Spinal cord (tissue), 10 donors: ENCODE measurements at places on chromosomes 16 and 17.

DNA sequence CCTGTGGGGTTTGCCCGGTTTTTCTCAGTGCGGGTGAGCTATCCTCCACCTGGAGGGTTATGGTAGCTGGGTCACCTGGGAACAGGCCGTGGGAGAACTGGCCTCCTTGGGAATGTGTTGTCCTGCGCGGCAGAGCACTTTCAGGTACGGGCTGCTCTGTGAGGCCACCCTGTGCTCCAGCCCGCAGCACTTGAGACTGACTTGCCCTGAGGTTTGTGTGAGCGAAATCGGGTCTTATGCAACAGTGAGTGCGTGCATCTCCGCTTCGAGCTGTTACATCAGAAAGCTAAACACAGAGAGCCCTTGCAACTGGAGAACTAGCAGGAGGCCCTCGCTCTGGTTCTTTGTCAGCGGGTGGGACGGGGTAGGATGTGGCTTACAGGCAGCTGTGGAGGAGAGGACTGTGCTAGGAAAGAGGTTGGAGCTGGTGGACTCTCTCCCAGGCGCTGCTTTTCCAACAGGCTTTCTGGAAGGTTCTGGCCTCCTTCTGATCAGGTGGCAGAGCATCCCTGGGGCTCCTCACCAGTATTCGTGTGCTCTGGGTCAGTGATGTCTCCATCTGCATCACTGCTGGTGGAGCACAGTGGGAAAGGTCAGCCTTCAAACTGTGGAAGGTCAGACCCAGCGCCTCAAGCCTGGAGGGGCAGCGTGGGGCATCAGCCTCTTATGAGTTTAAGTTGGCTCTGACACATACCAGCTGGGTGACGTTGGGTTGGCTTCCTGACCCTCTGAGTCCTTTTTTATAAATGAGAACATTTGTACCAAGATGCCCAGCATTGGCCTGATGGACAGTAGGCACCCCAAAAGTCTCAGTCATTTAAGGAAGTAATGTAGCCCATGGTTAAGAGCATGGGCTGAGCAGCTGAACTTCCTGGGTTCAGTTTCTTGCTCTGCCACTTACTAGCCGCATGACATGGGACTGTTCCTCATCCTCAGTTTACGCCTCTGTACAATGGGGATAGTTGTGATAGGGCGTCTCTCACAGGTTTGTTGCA, 76.3 kb downstream of the KSR1 start:
- DNase-seq, result no peak

DNA sequence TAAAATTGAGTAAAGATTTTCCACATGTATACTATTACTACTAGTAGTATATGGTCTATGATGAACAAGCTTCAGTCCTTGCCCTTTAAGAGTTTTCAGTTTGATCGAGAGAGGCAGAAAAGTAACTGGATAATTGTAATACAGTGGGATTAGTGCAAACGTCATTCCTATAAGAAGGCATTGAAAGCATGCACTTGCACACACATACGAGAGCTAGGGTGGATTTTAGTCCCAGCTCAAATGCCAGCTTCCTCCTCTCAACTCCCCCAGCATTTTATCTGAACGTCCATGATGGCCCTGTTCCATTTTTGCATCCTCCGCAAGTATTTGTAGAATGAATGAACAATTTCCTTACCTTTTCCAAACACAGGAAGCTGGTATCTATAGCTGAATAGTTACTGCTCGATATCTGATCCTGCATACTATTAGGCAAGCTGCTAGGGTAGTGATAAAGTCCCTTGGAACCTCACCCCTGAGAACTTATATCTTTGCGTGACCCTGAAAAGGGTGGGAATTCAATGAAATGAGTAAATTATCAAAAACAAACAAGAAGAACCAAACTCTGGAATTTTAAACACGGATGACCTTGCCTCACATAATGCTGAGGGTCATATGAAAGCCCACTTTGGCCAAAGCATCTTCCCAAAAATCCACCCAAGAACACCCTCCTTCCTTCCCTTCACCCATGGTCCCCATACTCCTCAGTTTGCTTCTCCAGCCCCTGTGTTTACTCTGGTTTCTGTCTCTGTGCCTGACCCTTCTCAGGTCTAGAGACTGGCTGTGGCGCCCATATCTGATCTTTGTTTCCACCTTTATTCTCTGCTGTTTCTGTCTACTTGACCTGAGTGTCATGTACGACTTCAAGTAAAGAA, 60.5 kb downstream of the TMEM100 start:
- no peak for DNase-seq

DNA sequence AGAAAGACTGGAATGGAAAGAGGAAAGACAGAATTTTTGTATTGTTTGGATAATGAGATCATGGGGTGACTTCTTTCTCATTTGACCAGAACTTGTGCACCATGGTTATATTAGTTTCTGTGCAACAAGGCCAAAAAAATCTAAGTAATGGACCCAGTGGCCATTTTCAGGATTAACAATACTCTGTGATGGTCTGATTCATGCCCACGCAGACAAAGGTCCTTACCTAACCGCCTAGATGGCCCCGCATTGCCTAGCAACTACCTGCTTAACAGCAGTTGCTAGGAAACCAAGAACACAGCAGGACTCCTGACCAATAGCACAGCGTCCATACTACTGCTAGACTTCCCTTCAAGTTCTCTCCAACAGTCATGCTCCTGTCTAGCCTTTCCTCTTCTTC, 22.4 kb downstream of the MIS12 start:
- no peak for DNase-seq

GRCh38 chr17:82836823-82837357, 2.9 kb downstream of the ZNF750 start:
- no peak for DNase-seq

GRCh38 chr16:64696866-64697265, 425.0 kb downstream of the CDH11 start:
- peak; percentile 43 for DNase-seq

- no peak for DNase-seq
These were observed 8.8 kb upstream of the MPRIP start for GRCh38 chr17:17033466-17033865.

- DNase-seq, result no peak
These were observed 606 bp downstream of the THAP11 start for GRCh38 chr16:67842509-67843342.

DNA sequence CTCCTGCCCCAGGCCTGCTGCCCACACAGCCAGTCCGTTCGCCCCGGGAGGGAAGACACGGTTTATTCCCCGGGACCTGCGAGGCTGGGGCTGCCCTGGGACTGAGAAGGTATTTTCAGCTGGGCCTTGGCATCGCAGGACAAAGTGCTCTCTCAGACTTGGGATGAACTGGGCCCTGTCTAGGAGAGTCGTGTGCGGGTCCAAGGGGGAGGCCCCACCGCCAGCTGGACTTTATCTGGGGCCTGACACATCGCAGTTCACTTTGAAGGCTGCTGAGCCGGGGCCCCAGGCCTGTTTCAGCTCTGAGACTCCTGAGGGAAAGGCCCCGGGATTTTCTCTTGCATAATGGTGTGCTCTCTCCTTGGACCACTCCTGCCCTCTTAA, 6.8 kb downstream of the CRISPLD2 start:
- DNase-seq, result no peak

- no peak for DNase-seq
These were observed 11.5 kb downstream of the RPGRIP1L start for GRCh38 chr16:53692146-53692545.

DNA sequence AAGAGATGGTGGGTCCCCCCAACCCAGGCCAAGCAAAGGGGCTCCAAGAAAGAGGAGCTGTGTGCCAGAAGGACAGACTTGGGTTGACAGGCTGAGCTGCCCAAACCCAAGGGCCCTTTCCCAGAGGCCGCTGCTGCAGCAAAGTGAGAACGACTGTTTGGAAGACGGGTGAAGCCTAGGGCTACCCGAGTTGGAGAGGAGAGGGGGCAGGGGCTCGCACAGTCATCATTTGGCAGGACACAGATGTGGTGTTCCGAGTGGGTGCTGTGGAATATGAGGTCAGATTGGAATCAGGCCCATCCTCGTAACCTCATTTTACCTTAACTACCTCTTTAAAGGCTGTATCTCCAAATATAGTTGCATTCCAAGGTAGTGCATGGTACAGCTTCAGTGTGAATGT, 5.3 kb upstream of the MFAP4 start:
- DNase-seq, result no peak

GRCh38 chr17:1289695-1290094, 10.2 kb downstream of the TRARG1 start:
- no peak for DNase-seq

GRCh38 chr17:58875261-58875660, 119.6 kb downstream of the PPM1E start:
- DNase-seq, result no peak

- DNase-seq, result no peak
These were observed 2.4 kb downstream of the RAP1GAP2 start for GRCh38 chr17:2798678-2799077.

- DNase-seq, result no peak
These were observed 45.0 kb upstream of the ARHGAP44 start for GRCh38 chr17:12744298-12744697.

- DNase-seq, result no peak
These were observed 14.2 kb upstream of the MARCHF10 start for GRCh38 chr17:62822080-62822904.

GRCh38 chr16:48608871-48609651, 919 bp downstream of the N4BP1 start:
- DNase-seq, result peak; percentile 72

- no peak for DNase-seq
These were observed 2.2 kb upstream of the CHD3 start for GRCh38 chr17:7886227-7887037.

DNA sequence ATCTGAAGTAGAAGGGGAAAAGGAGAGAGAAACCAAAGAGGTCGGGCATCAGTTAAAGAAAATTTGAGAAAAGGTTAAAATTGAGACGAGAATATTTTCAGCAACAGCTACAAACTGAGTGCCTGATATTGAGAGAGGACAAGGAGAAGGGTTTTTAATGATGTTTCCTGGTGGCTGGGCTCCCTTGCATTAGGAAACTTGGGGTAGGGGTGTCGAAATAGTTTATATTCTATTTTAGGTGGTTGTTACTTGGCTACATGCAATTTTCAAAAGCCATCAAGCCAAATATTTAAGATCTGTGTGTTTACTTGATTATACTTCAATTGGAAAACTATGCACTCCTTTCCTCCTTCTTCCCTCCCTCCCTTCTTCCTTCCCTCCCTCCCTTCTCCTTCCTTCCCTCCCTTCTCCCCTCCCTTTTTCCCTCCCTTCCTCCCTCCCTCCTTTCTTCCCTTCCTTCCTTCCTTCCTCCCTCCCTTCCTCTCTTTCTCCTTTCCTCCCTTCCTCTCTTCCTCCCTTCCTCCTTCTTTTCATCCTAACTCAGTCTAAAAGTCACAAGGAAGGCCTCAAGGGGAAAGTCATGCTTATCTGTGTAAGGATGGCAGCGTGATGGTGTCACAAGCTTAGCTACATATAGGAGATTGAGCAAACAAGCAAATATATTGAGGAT, 1.8 kb upstream of the APOH start:
- DNase-seq, result no peak

GRCh38 chr16:29747947-29748759, 2.4 kb upstream of the C16orf54 start:
- no peak for DNase-seq

DNA sequence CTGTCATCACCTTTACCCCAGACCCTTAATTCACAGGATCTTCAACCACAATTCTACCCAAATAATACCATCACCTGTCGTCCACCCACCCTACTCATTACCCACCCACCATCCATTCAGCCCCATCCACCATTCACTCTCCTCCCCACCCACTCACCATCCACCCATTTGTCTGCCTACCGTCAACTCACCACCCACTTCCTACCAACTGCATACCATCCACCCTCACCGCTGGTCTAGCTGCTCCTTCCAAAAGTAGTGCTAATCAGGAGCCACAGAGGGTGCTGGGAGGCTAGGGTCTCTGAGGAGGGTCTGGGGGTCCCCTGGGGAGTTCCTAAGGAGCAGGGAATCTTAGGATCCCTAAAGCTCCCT, 12.0 kb upstream of the IGFBP4 start:
- no peak for DNase-seq

DNA sequence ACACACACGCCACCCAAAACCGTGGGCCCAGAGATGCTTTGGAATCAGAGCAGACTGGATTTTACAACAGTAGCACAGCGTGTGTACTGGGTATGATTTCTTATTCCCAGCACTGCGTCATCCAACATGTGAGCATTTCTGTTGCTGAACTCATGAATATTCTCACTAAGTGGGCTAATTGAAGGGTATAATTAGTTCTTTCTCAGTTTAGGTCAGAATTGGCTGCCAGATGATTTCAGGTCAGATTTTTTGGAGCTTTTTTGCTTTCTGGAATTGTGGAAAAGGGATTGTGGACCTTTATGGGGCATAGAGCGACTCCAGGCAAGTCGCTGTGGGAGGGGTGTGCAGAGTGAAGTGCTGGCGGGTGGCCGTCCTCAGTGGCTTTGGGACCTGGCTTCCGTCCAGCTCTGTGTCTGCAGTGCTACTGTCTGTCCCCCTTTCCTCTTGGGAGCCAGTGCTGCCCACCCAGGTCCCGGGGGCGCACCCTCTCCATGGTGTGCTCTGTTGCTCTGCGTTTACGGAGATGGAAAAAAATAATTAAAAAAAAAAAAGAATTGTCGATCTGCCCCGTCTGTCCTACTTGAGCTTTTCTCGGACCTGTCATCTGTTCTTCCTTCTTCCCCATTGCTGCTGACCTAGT, 25.0 kb downstream of the FOXK2 start:
- DNase-seq, result no peak

- no peak for DNase-seq
These were observed 9.0 kb upstream of the TBC1D3B start for GRCh38 chr17:36185416-36185815.

GRCh38 chr17:8503368-8503767, 67.7 kb downstream of the NDEL1 start:
- DNase-seq, result no peak

DNA sequence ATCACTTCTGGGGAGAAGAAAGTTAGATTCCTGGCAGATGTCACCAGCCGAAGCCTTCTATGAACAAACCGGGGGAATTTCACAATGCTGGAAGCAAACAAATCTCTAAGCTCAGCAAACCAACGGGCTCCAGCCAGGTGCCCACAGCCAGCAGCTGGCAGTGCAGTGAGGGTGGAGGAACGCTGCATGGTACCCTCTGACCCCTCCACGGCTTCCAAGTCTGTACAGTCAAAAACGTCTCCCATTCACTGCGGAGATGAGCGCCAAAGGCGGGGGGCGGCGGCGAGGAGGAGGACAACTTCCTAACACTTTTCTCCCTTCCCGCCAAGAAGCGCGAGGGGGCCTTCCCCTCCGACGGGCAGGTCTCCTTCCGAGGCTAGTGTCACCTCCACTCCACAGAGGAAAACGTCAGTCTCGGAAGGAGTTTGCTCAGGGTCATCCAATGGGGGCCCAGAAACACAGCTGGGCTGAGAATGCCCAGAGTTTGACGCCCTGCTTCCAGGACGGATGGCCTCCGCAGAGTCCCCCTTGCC, 924 bp downstream of the ZNF598 start:
- DNase-seq, result no peak

DNA sequence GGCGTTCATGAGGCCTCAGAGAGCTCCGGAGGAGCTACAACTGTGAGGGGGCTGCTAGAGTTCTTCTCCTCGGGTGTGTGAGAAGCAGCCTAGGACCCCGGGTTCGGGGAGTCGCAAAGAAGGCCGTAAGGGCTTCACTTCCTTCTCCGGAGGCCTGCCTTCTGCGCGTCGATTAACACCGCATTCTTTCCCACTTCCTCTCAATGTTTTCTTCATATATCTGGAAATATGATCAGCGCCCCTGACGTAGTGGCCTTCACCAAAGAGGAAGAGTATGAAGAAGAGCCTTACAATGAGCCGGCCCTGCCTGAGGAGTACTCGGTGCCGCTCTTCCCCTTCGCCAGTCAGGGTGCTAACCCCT, 449 bp downstream of the SMCR8 start:
- DNase-seq, result no peak
